ENCODE measurements at places on chromosomes 3 and 15.

GRCh38 chr3:53067567-53067966, 21.7 kb upstream of the SFMBT1 start:
- no peak for DNase-seq

DNA sequence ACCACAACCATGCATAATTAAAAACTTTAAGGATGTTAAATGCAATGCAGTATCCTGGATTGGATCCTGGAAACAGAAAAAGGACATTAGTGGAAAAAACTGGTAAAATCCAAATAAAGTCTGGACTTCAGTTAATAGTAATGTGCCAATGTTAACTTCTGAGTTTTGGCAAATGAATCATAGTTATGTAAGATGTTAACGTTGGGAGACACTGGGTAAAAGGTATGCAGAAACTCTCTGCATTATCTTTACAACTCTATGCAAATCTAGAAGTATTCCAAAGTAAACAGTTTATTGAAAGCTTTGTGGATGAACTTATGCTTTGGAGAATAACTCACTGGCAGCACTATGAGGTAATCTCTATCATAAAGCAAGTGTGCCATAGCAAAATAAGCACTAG, 357.4 kb downstream of the RORA start:
- DNase-seq, result no peak

- no peak for DNase-seq
Observed at GRCh38 chr3:23648326-23648995, 157.3 kb upstream of the UBE2E1 start.

DNA sequence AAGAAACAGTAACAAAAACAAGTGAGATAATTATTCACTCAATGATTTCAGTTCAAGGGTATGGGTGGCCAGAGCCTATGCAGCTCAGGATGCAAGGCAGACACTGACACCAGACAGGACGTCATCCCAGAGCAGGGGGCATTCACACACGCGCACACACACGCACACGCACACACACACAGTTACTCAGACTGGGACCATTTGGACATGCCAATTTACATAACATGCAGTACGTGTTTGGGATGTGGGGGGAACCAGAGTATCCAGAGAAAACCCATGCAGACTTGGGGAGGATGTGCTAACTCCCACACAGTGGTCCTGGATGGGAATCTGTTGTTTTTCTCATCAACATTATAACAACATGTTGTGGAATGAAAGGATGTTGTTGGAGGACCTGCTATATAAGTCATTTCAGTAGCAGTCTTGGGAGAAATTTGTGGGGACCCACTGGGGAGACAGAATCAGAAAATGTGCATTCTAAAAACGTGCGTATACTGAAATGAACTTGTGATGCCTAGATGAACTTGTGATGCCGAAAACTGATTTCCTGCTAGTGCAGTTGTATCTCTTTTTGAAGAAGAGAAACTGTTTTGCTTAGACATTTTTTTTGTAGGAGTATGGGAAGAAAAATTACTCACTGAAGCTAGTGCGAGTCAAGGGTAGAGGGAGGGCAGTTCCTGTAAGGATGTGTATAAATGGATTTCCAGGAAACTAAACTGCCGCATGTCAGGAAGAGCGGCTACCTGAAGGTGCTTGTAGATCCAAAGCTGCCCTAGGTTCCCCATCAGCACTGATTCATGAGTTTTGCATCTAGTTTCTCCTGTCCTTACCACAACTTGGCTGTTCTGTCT, 25.2 kb downstream of the CD200 start:
- DNase-seq, result no peak

- no peak for DNase-seq
Observed at GRCh38 chr3:169218314-169218983, 445.1 kb downstream of the MECOM start.

DNA sequence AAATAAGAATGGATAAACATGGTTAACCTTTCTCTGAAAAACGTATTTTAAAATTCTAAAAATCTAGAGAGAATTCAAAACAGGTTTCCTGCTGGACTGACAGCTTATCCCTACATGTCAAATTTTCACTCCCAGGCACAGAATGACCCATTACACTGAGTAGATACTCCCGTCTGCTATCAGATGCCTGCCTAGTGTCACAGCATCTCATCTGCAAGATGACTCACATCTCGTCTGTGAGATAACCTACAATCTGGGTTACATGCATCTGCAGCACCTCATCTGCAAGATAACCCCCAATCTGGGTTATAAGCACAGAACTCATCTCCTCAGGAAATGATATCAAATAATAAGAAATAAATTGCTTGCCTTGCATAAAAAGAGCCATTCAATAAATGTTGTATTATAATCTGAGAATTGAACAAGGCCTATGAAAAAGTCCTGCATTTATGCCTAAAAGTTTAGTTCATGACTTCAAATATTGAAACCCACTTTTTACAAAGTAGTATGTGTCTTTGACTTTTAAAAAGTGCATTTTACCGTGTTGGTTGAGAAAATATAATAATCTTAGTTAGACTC, 188.3 kb upstream of the THBS1 start:
- no peak for DNase-seq

DNA sequence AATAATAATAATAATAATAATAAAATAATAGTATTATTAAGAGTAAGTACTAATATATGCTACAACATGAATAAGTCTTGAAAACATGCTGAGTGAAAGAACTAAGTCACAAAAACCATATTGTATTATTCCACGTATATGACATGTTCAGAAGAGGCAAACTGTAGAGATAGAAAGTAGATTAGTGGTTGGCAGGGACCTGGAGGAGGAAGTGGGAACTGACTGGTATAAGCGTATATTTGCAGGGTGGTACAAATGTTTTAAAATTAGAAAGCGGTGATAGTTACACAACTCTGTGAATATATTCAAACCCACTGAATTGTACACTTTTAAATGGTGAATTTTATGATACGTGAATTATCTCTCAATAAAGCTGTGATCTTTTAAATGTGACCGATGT, 32.8 kb downstream of the LRRK1 start:
- DNase-seq, result no peak

- DNase-seq, result no peak
Observed at GRCh38 chr3:150248116-150248887, 159.8 kb upstream of the TSC22D2 start.

DNA sequence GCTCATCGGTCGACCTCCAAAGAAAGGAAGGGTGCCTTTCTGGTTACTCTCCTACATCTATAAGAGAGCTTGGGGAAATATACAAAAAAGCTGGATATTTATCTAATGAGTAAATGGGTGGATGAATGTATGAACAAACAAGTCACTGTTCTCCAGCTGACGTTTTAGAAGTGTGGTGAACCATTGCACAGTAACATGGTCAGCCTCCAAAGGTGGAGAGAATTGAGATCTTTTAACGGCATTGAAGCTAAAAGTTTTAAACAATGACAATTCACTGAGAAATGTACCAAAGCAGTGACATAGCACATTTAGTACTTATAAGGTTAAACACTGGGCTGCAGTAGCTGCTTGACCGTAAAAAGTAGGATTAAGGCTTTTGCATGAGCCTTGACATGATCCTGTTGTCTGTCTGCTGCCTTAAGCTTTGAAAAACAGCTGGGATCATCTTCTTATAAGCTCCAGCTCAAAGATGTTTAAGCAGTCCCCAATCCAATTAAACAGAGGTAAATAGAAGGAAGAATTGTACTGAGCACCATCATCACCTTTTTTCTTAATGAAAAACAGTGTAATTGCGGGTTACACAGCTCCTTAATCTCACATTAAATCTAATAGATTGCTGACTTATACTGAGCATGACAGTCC, 222.9 kb downstream of the WDR72 start:
- no peak for DNase-seq

- no peak for DNase-seq
Observed at GRCh38 chr3:149277331-149277813, 55.7 kb upstream of the CP start.

GRCh38 chr3:36763850-36764703, at the start of gene DCLK3:
Gene DCLK3, minus strand, starts transcription at chr3:36764553. Its CDS starts 290 bp downstream, at chr3:36764263.
- no peak for DNase-seq

DNA sequence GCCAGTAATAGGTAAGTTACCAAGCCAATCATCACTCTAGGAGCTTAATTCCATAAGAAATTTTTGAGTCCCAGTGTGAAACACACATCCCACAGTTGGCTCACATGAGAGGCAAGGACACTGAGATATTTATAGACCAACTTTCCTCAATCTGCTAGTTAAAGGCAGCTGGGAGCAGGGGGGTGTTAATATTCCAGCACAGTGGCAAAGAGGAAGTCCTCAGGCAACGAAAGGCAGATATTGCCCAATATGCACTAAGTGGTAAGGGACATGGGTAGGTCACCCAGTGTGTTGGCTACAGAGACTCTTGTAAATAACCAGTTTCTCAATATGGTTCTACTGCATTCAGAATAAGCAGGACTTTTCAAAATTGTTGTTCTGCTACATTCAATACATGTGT, 61.0 kb downstream of the TOP2B start:
- no peak for DNase-seq

GRCh38 chr3:114194750-114195149, 15.9 kb upstream of the DRD3 start:
- no peak for DNase-seq

GRCh38 chr3:25218362-25218761, 209.7 kb upstream of the RARB start:
- no peak for DNase-seq

GRCh38 chr3:156352728-156353127, 202.2 kb downstream of the SSR3 start:
- no peak for DNase-seq

DNA sequence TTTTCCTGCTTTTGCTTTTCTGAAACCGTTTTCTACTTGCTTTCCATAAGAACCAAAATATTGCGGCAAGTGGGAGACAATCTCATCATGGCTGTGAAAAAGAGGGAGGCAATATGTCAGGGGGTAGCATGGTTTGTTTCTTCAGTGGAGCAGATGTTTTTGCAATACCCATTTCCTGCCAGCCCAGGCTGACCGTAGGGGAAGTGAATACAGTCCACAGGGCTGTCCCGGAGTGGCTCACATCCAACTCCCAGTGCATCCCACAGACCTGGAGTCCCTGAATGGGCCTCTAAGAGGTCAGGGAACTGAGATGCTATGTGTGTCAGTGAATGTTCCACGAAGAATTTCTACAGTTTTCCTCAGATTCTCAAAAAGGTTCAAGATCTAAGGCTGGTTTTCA, 69.6 kb downstream of the EPHB1 start:
- no peak for DNase-seq

DNA sequence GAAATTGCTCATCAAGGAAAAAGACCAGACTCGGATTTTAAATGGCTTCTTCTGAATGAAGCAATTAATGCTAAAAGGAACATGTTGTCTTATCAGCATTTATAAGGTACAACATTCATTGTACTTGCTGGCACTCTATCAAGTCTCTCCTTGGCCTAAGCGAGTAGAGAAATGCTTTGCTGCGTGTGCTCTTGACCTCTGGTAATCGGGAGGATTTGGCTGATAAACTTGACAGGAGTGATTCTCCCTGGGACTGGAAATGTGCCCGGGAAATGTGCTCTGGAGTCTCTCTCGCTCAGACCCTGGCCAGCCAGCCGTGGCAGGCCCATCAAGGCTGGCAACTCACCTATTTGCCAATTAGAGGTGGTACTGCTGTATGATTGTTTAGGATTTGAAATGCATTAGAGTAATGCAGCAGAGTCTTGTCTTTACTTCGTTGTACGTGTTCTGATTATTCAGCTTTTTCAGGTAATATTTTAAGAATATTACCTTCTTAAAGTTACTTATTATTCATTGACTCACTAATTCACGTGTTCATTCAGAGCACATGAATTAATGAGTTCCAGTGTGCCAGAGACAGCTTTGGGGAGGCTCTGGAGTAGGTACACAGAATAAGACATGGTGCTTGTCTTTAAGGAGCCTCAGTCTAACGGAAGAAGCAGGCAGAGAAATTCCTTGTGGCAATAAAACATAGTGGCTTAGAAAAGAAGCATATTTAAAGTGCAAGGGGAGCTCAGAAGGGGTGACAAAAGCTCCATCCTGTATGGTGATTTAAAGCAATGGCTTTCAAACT, 48.0 kb upstream of the TPRG1 start:
- DNase-seq, result no peak

GRCh38 chr3:196049653-196050052, 32.2 kb downstream of the TFRC start:
- no peak for DNase-seq

All from stimulated activated CD4-positive, alpha-beta T cell treated with anti-CD3 and anti-CD28 coated beads, Interleukin-12 subunit alpha, Interleukin-12 subunit beta, amount 100 ng/mL, for 4 hours (primary cell).